Nucleus accumbens (tissue), 56 donors: ENCODE measurements at places on chromosomes 2 and 18.

- no peak for DNase-seq
Measured at GRCh38 chr18:46445522-46446313, 211.3 kb downstream of the LOXHD1 start.

DNA sequence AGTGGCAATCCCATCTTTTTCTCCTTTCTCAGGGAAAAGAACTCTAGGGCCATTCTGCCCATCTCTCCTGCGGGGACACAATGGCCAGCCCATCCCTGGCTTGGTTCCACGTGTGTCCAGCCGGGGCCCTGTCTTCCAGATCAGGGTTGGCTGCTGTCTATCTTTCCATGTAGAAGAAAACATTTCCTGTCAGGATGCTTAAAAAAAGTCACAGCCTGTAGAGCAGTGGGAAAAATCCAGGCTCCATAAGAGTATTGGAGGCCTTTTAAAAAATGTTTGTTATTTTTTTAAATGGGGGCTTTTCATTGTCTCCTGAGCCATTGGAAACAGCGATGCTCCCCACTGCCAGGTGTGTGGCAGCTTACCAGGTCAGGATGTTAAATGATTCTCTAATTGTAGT lies 105.6 kb downstream of the TGFA start:
- DNase-seq = no peak

- DNase-seq = no peak
Measured at GRCh38 chr2:30237239-30237965, 6.1 kb downstream of the LBH start.

GRCh38 chr18:3104190-3105054 lies 91.5 kb upstream of the LPIN2 start:
- no peak for DNase-seq

DNA sequence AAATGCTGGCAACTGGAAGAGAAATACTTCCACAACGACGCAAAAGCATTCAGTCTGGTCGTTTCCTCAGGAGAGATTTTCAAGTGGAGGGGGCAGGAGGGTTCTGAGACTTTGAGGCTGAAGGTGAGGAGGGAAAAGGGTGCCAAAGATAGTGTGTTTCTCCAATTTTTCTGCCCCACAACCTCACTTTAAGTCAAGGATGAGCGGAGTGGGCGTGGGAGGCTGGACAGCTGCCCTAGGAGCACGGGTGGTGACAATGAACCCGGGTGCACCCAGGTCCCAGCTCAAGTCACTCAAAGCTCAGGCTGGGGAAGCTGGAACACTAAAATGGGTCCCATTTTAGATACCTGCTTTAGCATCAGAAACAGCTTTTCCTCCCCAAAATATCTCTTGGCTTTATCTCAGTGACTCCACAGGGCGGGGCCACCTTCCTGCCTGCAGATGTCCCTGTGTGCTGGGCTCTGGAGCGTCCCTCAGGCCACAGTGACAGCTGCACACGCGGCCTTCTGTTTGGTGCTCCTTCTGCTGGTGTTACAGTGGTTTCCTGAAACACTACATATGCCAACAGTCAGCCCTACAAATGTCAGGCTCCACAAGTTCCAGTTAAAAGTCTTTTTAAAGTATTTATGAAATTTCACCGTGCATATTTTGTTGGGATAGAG lies 1.4 kb upstream of the MBP start:
- no peak for DNase-seq

GRCh38 chr18:72826736-72827135 lies 41.1 kb downstream of the NETO1 start:
- DNase-seq = peak; percentile 28

DNA sequence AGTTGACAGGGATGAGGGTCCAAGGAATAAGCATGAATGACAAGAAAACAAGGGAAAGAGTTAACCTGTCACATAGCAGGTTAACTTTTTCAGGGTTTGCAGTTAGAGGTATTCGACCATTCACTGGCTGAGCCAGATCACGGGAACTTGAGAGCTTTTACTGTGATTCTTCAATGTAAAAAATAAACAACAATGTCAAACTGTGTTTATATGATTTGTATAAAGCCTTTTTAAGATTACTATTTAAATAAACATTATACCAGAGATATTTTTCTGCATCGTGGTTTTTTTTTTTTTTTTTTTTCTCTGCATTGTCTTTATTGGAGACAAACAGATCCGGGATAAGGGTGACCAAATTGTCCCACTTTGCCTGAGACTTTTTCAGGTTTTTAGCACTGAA lies 115.6 kb downstream of the NRP2 start:
- no peak for DNase-seq
